T follicular helper cell (primary cell): ENCODE measurements at places on chromosomes 3 and 15.

DNA sequence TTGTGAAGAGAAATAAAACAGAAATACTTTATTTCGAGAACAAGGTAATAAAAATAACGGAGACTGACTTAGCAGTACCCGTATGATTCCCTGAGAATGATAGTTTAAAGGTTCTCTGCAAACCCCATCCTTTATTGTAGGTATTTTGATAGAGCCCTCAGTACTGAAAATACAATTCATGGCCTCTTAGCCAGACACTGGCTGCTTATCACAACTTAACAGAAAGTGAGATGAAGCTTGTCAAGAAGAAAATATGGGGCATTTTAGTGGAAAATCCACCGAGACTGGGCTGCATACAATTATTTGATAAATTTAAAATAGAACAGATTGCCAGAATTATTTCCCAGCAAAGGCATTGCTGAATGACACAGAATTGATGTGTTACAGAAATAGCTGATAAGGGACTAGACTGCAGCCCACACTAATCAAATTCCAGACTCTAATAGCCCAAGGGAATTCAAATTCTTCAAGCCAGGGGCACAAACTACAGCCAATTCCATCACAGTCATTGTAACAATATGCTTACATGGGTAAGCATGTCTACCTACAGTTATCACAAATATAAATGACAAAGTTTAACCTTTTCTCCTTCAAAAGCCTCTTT, 521.9 kb downstream of the PLOD2 start:
- DNase-seq = no peak

DNA sequence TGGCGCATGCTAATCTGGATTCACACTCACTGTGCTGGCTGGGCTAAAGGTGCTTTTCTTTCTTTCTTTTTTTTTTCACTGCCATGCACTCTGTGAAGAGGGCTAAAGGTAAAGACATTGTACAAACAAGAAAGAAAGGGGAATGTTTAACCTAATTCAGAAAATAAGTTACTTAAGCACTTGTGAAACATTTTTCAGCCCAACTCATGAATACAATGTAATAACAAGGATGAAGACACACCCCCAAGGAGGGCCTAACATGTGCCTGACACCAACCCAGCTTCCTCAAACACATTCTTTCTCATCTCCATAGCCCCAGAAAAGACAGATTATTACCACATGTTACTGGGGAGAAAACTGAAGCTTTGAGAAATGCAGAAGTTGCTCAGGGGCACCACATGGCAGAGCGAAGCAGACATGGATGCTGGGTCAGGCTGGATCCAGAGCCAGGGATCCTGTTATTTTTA, 5.7 kb downstream of the STIMATE start:
- no peak for DNase-seq

GRCh38 chr3:58681863-58682262, 15.3 kb upstream of the FAM3D start:
- no peak for DNase-seq

GRCh38 chr3:5677555-5677954, 490.0 kb downstream of the EDEM1 start:
- DNase-seq = no peak

DNA sequence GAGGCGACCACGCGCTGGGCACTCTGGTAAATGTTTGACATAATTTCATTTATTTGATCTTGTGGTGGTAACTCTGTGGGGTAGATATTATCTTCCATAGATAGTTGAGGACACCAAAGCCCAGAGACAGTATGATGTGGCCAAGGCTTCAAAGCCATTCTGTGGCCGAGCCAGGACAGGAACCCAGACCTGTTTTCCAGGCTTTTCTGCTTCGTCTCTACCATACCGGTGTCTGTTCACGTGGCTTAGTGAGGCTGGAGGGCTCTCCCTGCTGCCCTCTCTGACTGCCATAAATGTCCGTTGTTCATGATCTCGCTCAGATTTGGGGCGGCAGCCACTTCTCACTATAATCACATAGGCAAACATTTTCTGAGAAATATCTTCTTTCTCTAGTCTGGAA, 134.7 kb downstream of the PEX5L start:
- no peak for DNase-seq

DNA sequence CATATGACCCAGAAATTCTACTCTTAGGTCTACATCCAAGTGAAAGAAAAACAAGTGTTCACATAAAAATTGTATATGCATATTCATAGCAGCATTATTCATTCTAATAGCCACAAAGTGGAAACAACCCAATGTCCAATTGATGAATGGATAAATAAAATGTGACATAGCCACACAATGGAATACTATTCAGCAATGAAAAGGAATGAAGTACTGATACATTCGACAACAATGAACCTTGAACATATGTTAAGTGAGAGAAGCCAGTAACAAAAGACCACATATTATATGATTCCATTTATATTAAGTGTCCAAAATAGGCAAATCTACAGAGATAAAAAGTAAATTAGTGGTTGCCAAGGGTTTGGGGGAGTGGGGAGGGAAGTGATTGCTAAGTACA, 70.2 kb upstream of the ACTC1 start:
- no peak for DNase-seq

DNA sequence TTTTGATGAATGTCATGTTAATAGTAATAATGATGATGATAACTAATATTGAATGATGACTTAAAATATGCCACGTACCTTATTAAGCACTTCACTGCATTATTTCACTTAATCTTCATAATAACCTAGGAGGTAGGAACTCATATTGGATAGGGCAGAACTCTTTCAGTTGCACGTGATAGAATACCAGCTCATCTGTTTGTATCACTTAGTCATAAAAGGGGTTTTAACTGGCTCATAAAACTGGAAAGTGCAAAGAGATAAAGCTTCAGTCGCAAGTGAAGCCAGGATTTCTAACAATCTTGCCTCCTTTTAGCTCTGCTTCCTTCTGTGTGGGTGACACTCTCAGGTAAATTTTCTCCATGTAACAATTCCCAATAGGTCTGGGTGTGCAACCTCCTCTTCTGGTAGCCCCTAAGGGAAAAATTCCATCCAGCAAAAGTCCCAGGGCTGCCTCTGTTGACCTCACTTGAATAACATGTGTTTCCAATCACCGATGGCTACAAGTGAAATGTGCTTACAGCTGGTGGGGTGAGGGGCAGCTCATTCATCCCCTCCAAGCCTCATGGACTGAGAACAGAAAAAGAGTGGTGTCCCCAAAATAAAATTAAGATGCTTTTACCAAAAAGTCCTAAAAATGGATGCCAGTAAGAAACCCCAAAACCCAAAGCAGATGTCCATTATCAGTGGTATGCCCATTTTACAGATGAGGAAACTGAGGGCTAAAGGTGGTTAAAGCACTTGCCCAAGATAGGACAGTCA, 9.3 kb downstream of the GXYLT2 start:
- no peak for DNase-seq

DNA sequence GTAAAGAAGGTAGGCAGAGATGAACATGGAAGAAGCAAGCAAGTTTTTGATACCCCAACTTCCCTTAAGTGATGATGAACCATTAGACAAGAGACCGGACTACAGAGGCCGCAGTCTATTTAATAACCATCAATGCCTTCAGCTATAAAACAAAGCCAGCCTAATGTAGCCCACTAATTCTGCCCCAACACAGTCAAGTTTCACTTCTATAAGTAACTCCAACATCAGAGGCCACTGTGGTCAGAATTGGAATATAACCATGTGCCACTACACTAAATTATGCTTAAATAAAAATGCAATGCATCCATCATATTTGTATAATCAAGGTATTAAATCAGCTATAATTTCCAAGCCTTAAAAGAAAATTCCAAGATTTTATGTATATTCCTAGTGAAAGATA, 234.7 kb downstream of the FOXP1 start:
- no peak for DNase-seq

DNA sequence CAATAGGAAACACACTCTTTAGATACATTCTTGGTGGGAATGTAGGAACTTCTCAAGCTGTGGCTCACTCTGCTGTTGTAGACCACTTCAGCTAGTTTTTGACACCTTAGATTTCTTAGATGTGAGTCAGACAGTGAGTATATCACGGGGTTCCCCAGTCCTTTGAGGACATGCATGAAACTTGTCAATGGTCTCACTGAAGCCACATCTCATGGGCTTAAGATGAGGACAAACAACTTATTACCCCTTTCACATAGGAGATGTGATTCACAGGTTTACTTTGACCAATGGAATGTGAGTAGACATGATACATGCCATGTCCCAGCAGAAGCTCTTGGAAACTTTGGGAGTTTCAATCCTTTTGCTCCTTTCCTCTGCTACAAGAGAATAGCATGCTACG, 325.5 kb downstream of the CHST2 start:
- no peak for DNase-seq

DNA sequence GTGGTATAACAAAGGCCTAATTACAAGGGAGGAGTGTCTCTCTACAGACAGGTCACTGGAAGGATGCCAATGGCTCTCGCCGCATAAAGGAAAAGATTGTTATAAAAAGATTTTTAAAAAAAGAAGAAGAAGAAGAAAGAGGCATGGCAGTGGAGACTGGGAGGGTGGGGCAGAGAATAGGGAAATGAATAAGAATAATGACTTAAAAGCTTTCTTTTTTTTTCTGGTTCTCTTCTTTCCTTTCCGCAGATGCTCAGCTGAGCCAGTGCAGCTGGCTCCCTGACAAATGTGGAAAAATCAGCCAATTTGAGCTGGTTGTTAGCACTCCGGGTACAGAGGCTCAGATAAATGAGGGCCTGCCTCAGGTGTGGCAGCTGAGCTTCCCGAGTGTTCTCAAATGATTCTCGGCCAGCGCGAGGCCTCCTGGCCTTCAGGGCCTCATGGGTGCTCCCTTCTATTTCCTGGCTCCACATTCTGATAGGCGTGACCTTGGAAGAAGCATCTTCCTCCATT, 234.1 kb downstream of the RORA start:
- no peak for DNase-seq

GRCh38 chr3:123664753-123665152, 79.9 kb upstream of the HACD2 start:
- DNase-seq = no peak

DNA sequence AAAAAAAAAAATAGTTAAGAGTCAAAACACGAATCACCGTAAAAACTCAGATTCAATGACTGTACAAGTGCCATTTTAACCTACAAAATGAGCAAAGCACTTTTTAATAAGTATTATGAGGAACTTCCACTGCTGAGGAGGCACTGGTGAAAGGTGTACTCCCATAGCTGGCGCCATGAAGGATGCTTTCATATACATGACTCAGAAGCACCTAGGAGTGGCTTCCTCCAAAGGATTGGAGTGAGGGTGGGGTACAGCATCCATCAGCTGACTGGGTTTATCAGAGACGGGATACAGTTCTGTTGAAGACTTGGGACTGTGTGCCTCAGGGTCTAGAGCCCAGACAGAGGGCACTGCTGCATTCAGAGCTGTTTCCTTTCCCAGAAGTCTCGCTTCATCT, 60.9 kb upstream of the MEX3B start:
- no peak for DNase-seq

DNA sequence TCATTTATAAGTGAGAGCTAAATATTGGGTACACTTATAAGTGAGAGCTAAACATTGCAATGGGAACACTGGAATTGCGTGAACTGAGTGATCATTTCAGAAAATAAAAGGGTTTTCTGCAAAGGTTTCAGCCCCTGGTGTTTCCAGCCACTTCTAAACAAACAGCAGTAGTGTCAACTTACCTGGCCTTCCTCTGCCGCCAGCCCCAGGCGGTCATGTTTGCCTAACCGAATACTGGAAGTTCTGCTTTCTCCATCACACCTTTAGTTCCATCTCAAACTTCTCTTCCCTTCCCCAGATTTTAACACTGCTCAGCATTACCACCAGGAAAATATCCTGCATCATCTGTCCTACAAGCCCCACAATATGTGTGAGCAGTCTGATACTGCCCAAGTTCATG, 58.6 kb downstream of the MRPL3 start:
- no peak for DNase-seq

GRCh38 chr3:178103140-178103539, 433.1 kb upstream of the KCNMB2 start:
- no peak for DNase-seq
